Retina (tissue), 1 donor: ENCODE measurements at places on chromosomes 2 and 18.

DNA sequence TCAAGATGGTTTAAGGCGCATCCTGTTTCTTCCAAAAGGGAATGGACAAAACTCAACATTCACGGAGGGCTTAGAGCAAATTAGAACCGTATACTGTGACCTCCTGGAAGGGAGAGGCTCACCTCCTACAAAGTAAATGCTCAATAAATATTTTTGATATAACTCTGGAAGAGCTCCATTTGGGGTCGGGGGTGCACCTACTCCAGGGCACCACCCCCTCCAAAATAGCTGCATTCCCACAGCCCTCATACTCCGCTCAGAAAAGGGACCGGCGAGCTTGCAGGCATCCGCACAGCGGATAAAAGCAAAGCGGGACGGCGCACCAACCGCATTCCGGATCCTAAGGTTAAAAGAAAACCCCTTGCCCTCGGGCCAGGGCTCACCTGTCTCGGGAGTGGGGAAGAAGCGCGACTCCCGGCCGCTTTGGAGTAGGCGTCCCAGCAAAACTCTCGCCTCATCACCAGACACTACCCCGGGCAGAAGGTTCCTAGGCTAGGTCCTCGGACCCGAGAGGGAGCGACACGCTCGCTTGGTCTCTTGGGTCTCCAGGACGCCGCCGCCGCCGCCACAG, 378 bp downstream of the WDPCP start:
- DNase-seq, result no peak

DNA sequence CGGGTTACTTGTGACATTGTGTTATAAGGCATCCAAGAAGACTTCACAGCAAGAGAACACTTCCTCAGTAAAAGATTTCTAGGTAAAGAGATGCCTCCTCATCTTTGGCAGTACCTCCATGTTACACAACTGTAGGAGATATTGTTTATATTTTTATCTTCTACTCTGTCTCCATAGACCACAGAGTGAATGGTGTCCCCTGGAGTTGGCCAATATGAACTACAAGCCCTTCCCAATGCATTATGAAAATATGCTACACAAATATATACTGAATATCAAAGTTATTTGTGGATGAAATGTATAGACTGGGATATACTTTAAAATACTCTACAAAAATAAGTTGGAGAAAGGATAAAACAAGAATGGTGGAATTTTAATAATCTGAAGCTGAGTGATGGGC, 46.7 kb downstream of the MBOAT2 start:
- DNase-seq, result no peak

DNA sequence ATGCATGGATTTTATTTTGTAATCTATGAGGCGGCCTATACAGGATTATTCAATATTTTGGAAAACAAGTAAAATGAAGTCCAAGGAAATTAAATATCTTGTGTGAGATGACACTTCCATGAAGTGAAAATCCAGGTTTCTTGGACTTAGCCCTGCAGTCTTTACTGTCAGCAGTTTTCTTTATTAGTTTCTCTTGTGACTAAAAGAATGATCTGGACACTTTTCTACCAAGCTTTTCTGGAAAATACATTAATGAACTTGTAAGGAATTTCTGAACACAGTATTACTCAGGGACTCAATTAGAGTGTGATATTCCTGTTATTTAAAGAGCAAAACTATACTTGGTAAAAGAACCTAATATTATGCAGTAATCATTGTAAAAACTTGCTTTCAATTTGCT, 610.4 kb upstream of the SLC8A1 start:
- no peak for DNase-seq

DNA sequence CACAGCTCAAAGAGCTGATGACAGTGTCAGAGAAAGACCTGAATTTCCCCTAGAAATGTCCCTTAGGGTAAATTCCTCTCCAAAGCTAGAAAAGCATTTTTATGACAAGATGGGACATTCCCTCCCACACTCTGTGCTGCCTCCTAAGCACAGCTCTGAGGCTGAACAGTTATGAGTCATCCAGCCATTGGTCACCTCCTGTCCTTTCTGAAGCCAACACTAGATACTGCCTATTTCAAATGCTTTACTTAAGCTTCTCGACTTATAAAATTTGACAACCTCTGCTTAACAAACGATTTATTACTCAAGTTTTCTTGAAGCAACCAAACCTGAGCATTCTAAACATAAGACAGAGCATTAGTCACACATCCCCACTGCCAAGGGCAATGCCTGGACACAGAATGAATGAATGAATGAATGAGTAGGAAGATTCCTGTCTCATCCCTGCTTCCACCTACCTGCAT, 35.4 kb downstream of the B4GALT6 start:
- no peak for DNase-seq
